ENCODE measurements at places on chromosomes 4 and X.

DNA sequence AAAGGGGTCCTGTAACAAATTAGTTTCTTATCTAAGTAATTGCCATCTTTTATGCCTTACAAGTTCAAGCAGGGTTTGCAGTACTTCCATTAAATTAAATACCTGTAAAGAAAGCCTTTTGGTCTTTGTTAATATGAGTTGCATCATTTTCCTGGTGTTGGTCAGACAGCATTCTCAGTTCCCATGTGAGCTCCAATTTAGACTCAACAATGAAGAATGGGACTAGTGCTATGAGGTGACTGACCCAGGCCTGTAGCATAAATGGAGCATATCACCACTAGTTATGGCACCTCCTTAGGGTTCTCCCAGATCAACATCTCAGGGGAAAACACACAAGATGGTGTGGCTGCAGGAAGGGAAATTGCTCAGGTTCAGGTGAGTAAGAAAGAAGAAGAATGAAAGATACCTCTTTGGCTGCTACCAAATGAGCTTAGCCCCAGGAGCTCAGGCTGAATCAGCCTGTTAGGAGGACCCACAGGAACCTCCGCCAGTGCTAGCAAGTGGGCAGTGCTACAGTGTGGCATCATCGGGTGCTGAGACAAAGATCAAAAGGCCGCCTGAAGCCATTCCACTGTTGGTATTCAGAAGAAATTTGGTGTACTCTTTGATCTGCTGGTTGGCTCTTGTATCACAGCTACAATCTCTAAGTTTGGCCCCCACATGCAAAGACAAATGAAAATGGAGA is 1.8 kb downstream of the TTC29 start:
- no peak for DNase-seq

DNA sequence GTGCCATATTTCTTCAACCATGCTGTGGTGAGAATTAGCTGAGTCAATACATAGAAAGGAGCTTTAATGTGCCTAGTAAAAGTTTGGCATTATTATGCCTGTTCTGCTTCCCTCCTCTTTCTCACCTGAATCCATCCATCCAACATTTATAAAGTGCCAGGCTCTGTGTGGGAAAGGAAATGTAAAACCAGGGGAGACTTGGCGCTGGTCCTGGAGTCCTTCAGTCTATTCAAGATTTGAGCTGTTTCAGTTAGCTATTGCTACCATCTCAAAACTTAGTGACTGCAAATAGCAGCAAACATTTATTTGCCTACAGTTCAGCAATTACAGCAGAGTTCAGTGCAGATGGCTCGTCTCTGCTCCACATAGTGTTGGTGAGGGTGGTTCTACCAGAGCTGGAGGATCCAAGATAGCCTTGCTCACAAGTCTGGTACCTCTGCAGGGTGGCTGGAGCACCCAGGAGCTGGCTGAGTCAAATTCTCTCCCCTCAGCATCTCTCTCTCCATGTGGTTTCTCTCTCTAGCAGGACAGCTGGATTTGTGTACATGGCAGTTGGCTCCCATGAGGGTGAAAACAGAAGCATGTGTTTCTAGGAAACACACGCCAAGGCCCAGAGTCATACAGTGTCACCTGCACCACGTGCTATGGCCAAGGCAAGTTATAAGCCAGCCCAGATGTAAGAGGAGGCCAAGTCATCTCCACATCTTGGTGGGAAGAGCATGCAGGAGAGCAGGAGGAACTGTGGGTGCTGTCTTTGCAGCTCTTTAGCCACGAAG is 77.3 kb downstream of the FHDC1 start:
- DNase-seq, result no peak

GRCh38 chr4:140152013-140152703 is 1.8 kb downstream of the MAML3 start:
- DNase-seq, result no peak

DNA sequence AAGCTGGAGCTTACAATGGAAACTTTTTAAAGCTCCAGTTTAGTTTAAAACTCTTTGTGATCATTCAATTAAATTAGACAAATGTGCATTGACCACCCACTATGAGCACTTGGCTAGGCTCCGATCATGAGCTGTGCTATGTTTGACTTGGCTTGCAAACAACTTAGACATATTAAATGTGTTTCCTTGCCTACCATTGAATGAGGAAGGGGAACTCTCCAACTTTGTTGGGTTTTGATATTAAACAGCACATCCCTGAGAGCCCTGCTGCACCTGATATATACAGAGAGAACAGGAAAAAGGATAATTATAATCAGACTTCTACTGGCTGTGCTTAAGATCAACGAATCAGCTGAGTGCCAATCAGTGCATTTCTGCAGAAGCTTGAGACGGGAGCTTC is 71.4 kb upstream of the ADGRL3 start:
- no peak for DNase-seq

- DNase-seq, result no peak
These were observed 46.2 kb downstream of the GPC4 start for GRCh38 chrX:133369065-133369464.

DNA sequence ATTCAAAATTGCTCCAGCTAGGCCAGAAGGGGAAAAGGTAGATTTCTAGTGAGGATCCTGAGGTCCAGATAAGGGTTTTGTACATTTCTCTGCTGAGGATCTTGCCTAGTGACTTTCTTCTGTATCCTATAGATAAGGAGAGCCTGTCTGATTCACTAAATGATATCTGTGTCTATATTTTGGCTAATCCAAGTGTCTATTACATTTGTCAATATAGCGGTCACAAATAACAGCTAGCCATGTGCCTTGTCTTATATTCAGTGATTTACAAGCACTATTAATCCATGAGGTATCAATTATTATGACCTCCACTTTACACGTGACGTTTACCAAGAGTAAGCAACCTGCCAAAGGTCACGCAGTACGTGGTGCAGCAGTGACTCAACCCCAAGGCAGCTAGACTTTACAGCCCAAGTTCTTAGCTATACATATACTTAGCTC is 41.6 kb downstream of the TMEM165 start:
- DNase-seq, result no peak

- DNase-seq, result no peak
These were observed 127.0 kb downstream of the HS6ST2 start for GRCh38 chrX:132831336-132831973.

DNA sequence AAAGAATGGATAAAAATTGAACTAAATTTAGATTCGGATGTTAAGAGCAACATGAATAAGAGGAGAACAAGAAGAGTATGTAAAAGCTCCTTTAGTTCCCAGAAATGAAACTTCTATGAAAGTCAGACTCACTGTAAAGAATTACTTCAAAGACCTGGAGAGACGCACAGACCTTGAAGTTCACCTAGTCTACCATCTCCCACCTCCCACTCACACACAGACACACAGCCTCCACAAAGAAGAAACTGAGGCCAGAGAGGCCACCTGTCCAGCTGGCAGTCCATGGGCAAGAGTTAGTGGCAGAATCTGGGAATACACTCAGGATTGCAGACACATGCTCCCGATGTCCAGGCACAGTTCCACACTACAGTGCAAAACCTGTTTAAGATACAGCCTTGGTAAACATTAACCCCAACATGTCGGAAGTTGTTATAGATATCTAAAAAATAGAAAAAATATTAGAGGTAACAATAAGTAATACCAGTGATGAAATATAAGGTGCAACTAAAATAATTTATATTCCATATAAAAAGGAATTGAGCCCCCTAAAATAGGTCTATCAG is 288.8 kb downstream of the INPP4B start:
- DNase-seq, result no peak

DNA sequence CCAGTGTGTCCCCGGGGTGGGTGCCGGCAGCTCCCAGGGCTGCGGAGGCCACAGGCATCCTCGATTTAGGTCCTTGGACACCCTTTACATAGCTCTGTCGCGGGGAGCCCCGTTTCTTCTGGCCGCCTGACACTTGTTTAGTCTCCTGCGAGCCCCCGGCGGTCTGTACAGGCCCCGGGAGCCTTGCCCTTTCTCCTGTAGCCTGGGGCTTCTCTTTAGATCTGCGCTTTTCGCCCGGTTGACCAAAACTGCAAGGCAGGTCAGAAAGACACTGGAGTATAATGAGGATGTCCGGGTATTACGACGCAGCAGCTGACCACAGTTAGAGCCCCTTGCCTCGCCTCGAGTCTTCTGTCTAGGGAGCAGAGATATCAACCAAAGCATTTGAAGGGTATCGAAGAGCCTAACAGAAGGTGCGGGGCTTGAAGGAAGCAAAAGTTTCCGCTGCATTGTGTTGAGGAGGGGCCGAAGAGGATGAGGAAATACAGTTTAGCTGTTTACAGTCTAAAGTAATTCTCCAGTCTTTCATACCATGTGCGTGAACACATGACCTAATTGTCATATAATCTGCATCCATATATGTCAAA is 479 bp downstream of the BRCC3 start:
- no peak for DNase-seq

DNA sequence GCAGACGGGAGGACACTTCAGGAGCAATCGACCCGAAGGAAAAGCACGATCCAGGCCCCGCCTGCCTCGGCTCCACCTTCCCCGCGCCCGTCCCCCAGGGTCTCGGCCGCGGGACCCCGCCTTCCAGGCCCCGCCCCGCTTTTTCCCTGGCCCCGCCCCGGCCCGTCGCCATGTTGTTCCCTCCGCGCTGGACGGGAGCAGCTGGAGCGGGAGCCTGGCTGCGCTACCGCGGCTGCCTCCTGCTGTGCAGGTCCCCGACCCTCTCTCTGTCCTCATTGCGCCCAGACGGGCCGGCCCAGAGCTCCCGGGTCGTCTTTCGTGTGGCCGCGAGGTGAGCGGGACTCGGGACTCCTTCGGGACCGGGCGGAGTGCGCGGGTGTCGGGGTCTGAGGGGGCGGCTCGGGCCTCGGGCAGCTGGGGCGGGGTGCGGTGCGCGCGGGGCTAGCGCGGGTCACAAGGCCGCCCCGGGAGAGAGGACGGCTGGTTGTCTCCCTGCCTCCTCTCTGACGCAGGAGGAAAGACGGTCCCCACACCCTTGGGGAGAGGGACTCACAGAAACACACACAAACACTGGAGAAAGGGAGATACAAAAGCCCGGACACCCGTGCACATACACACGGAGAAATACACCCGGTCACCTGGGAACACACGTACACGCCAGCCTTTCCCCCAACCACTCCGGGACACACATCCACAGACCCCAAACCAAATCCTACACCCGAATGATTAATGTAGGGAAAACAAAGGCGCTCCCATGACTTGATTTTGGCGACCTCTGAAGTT is at the start of gene RAB9A:
Gene RAB9A (plus strand): TSS at position 171 of the 783 bp plus-strand sequence. CDS start 19,619 bp downstream, outside the sequence.
- DNase-seq, result no peak

GRCh38 chr4:174214101-174214878 is 69.2 kb downstream of the FBXO8 start:
- no peak for DNase-seq

DNA sequence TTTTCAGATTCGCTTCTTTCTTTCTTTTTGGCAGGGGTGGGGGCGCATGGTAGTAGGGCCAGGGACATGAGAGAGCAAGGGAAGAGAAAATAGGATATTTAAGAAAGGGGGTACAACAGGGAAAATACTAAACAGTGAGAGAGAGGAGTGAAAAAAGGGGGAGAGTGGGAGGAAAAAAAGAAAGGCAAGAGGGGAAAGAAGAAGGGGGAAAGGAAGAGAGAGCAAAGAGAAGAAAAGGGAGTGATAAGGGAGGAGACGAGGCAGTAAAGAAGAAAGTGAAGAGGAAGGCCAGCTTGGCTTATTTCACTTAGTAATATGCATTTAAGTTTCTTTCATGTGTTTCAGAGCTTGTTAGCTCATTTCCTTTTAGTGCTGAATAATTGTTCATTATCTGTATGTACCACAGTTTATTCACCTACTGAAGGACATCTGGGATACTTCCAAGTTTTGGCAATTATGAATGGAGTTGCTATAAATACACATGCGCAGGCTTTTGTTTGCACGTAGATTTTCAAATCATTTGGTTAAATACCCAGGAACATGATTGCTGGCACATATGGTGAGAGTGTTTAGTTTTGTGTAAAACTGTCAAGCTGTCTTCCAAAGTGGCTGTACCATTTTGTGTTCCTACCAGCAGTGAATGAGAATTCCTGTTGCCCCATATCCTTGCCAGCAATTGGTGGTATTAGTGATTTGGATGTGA is 37.3 kb downstream of the CASP6 start:
- DNase-seq, result no peak

DNA sequence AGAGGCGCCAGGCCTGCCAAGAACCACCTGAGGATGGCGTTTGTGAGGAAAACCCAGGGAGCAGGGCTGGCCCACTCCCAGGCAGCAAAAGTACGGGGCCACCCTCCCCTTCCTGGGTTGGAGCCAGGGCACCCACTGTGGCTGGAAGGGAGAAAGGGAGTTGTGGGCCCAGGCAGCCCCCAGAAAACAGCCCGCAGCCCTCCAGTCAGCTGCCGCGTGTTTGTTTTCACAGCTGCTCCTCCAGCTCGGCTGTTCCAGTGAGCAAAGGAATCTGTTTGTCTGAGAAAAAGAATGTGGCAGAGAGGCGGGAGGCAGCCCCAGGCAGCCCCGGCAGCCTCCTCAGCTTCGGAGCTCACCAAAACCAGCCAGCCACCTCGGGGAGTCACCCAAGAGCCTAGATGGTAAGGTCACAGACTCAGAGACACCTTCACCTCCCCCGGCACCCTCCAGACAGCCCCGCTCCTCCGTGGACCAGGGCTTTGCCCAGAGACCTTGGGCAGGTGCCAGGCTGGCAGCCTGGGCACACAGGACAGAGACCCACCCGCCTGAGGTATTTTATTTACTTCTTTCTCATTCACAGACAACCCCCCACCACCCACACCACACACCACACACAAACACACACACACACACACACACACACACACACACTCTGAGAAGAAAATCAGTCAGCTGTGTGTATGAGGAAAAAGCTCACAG is 338.1 kb downstream of the BCOR start:
- DNase-seq, result no peak

DNA sequence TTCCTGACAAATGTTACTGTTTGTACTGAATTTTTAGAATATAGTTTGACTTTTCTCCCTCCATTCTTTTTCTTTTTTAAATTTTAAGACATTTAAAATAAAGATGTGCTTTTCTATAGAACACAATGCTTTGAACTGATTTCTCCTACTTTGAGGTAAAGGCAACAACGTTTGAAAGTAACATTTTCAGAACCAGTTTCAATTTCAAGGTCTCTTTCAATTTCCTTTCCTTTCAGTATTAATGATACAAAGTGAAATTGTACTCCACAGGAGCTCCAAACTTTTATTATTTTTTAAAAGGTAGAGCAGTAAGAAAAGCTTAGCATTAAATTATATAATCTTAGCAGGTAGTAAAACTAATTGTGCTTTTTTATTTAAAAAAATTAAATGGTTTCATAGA is 54.9 kb downstream of the NDST4 start:
- DNase-seq, result no peak

DNA sequence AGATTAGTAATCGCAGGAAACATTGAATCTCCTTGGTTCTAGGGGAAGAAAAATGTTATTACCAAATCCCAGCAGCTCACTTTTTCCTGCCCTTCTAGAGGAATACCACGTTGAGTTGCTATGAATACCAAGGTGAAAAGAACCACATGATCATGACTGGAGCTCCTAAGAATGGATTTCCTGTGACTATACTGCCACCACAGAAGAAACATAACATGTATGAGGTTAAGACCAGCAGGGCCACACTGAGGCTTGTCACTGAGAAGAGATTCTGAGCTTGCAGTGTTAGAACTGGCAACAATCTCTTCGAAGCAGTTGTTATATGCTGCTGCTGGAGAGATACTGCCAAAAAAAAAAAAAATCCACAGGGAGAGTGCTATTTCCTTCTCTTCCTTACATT is 1235.3 kb downstream of the FSTL5 start:
- no peak for DNase-seq
